ENCODE measurements at places on chromosomes 12 and 14. TPM values are rescaled to one million over a fixed set of nuclear protein-coding genes. Genes with fewer than 3 reads are reported as not detected.

DNA sequence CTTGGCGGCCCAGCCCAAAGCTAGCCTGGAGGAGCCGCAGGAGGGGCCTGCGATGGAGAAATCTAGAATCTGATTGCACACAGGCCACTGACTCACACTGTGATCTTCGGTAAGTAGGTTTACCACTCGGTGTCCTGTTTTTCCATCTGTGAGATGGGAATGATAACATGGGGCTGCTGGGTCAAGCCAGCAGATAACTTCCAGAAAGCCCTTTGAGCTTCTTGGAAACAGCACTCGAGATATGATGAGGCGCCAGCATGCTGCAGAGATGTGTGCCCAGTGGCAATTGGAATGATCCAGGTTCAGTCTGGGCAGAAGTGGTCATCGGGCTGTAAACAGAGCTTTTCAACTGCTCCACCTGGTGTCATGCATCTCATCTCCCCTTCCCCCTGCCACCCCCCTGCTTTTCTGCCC is 771.3 kb upstream of the TBX3 start:
- peaks cover 11% of the 10 kb centered on the region for H3K27me3 ChIP-seq
- no peaks in the 10 kb centered on the region for H3K36me3 ChIP-seq
- no peak for DNase-seq
- H3K4me3 ChIP-seq, result no peak overlapping the region

DNA sequence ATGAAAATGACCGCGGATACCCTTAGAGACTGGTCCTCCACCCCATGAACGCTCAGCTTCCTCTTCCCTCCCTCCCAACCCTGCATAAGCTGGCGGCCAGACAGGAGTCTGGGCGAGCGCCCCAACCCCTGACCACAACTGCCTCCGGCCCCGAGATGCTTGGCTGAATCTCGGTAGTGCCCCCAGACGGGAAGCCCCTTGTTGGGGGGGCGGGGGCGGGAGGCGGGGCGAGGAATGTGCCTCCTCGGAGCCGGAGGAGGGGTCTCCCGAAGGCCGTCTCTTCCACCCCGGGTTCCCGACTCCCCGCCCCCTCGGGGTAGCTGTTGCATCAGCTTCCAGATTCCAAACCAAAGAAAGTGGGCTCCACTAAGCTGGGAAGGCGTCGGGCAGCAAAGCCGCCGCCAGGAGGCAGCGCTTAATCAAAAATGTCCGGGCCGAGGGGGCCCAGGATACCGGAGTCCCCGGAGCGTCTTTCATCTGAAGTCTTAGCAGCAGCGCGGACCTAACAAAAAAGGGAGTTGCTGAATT is 7.1 kb upstream of the MRPL52 start:
- H3K4me1 ChIP-seq, result peaks cover 25% of the 10 kb centered on the region
- H3K27me3 ChIP-seq, result no peaks in the 10 kb centered on the region
- peak overlapping the region; percentile 8 for H3K27ac ChIP-seq
- H3K36me3 ChIP-seq, result no peaks in the 10 kb centered on the region
- peak; percentile 93 for DNase-seq

DNA sequence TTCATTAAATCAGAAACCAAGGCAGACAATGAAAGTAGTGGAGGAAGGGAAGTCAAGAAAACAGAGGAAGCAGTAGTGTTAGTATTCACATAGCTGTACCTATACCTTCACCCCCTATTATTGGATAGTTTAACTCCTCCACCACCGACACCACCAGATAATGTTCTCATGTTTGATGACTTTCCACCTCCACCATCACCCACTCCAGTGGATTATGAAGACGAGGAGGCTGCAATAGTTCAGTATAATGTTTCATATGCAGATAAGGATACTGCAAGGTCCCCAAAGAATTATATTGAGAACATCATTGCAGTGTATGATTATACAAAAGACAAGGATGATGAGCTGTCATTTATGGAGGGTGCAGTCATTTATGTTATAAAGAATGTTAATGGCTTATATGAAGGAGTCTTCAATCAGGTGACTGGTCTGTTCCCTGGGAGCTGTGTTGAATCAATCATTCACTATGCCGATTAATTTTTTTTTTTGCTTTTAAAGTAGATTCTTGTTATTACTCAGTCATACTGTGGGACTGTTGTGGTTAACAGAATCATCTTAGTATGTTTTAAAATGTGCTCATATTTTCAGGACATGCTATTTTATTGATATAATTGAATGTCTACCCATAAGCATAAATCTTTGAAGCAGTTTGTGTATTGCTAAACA is 32.2 kb upstream of the KTN1 start:
- H3K27ac ChIP-seq, result no peak overlapping the region
- H3K4me1 ChIP-seq, result peaks cover 5% of the 10 kb centered on the region

- H3K36me3 ChIP-seq, result no peaks in the 10 kb centered on the region
- H3K27ac ChIP-seq, result peak overlapping the region; percentile 41
- peak; percentile 47 for DNase-seq
- peaks cover 61% of the 10 kb centered on the region for H3K4me1 ChIP-seq
Observed at GRCh38 chr14:73752297-73752992, 38.3 kb upstream of the PNMA1 start.

DNA sequence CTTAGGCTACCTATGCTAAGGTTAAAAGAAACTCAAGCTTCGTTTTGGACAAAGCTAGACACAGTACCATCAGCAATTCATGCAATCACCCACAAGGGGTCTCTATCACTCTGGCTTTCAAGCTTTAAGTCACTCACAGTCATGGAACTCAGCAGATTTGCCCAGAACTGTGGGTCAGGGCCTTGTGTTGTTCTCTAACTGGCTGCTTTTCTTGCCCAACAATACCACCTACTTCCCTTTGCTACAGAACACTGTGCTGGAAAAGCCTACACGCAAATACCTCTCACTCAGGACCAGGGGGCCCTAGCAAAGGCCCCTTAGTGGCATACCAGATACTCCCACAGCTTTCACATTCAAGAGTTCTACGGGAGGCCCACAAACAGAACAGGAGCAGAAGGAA is 9.1 kb downstream of the NEMP1 start:
- H3K27ac ChIP-seq, result peak overlapping the region; percentile 21
- H3K27me3 ChIP-seq, result no peaks in the 10 kb centered on the region
- H3K36me3 ChIP-seq, result peaks cover 72% of the 10 kb centered on the region
- H3K4me1 ChIP-seq, result peaks cover 11% of the 10 kb centered on the region
- DNase-seq, result peak; percentile 86
- no peak overlapping the region for H3K4me3 ChIP-seq

GRCh38 chr14:91360490-91361232 is 57.0 kb downstream of the CCDC88C start:
- peak overlapping the region; percentile 73 for H3K27ac ChIP-seq
- no peaks in the 10 kb centered on the region for H3K27me3 ChIP-seq
- no peak for DNase-seq
- no peak overlapping the region for H3K4me3 ChIP-seq

DNA sequence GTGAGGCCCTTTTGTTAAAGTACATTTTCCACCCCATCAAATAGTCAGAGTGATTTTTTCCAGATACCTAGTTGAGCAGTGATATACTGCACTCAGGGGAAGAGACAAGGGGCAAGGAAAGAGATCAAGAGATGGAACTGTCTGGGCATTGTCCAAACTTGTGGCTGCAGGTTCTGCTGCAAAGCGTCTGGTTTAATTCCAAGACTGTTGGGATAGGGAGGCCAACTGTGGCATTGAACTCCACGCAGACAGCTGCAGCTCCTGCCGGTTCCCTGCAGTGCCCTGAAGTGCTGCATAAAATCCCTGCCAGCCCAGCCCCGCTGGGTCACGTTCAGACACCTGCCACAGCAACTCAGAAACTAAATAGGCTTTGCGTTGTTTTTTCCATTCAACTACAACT is 30.5 kb downstream of the RPH3A start:
- H3K4me3 ChIP-seq, result no peak overlapping the region
- H3K4me1 ChIP-seq, result peaks cover 13% of the 10 kb centered on the region
- no peaks in the 10 kb centered on the region for H3K27me3 ChIP-seq
- H3K27ac ChIP-seq, result no peak overlapping the region

DNA sequence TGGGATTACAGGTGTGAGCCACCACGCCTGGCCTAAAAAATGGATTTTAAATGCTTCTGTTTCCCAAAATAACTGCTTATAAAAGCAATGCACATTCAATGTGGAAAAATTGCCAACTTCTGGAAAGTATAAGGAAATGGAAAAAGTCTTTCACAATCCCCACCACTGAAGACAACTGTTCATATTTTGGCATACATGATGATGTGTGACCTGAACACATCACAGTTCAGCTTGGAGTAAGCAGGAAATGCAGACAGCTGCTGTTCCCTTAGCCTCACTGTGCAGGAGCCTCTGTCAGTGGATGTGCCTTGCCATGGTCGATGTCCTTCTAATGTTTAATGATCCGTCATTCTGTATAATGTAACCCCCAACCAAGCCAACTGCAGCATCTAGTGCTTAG is 5.2 kb downstream of the MTERF2 start:
- peaks cover 13% of the 10 kb centered on the region for H3K4me1 ChIP-seq
- peaks cover 11% of the 10 kb centered on the region for H3K36me3 ChIP-seq
- H3K27ac ChIP-seq, result no peak overlapping the region
- no peaks in the 10 kb centered on the region for H3K27me3 ChIP-seq

NEMP1 gene
- 68.6 TPM for total RNA-seq

ABCD2 gene
- total RNA-seq, result not detected

GRCh38 chr12:44873898-44874297 is 2.2 kb downstream of the NELL2 start:
- peak; percentile 59 for DNase-seq
- H3K4me1 ChIP-seq, result peaks cover 15% of the 10 kb centered on the region
- no peaks in the 10 kb centered on the region for H3K27me3 ChIP-seq
- peak overlapping the region; percentile 95 for H3K4me3 ChIP-seq

ASIC1 gene
- 2.7 TPM for total RNA-seq

SERPINA10 gene
- total RNA-seq, result not detected

GRCh38 chr12:4320853-4321701 is at the start of gene TIGAR:
TSS of gene TIGAR (plus strand) at chr12:4321213. CDS start at chr12:4321272, 59 bp downstream.
- peak within 1 kb of the TSS; percentile 86 for H3K27ac ChIP-seq
- no peaks in the 10 kb centered on the region for H3K27me3 ChIP-seq
- H3K4me1 ChIP-seq, result no peaks in the 10 kb centered on the region
- peak within 1 kb of the TSS; percentile 92 for H3K4me3 ChIP-seq
- H3K36me3 ChIP-seq, result no peaks in the 10 kb centered on the region

DNA sequence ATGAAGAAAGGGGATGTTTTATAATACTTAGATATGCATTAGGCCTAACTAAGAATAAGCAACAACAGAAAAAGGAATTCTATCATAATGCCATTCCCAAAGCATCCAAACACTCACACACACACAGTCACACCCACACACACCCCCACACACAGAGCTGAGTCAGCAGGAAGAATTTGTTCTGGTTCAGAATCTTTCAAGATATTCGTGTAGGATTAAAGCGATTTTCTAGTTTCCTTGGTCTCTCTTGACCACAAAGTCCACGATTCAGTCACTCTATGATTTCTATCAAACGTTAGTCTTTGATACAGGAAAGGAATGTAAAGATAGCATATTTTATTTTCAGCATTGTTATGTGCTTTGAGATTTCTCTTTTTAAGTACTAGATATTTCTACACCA is 382.6 kb upstream of the DCN start:
- H3K27me3 ChIP-seq, result no peaks in the 10 kb centered on the region
- H3K4me1 ChIP-seq, result no peaks in the 10 kb centered on the region
- no peak for DNase-seq
- no peaks in the 10 kb centered on the region for H3K36me3 ChIP-seq

DNA sequence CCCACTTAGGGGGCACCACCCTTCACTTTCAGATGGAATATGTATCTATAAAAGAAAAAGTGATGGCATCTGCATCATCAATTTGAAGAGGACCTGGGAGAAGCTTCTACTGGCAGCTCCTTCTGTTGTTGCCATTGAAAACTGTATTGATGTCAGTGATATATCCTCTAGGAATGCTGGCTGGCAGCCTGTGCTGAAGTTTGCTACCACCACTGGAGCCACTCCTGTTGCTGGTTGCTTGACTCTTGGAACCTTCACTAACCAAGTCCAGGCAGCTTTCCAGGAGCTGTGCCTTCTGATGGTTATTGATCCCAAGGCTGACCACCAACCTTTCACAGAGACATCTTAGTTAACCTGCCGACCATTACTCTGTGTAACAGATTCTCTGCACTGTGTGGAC is 44.7 kb downstream of the RIMKLB start:
- no peaks in the 10 kb centered on the region for H3K27me3 ChIP-seq
- no peak overlapping the region for H3K4me3 ChIP-seq
- no peaks in the 10 kb centered on the region for H3K36me3 ChIP-seq
- no peaks in the 10 kb centered on the region for H3K4me1 ChIP-seq

CD163 gene
- total RNA-seq, result not detected

GRCh38 chr12:55492078-55492477 is at the start of gene OR6C68:
TSS of gene OR6C68 (plus strand) at chr12:55492378. CDS start at chr12:55492378, 0 bp downstream.
- no peak within 1 kb of the TSS for H3K4me3 ChIP-seq
- DNase-seq, result no peak
- H3K27me3 ChIP-seq, result peaks cover 8% of the 10 kb centered on the region
- H3K36me3 ChIP-seq, result no peaks in the 10 kb centered on the region
- no peak within 1 kb of the TSS for H3K27ac ChIP-seq

DNA sequence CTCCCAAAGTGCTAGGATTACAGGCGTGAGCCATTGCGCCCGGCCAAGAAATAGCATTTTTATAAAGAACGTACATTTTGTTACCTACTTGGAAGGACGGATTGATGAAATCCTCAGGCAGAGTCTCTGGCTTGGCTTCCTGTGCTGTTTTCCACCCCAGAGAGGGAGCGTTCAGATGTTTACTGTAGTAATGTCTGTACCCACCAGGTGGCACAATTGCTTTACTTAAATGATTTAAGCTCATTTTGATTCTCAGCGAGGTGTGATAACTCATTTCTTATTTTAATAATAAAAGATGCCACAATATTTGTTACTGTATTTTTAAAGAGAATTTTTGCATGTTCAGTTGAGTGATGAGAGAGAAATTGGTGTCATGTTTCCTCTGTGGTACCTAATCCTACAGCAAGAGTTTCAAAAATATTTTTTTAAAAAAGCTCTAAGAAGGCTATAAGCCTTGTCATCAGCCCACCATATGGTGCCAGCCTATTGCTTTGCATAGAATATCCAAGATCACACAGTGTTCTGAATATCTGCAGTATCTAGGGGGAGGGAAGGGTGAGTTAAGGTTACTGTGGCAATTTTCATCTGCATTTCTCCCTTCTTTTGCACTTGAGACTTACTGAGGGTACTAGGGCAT is 82.6 kb upstream of the TRAF3 start:
- no peaks in the 10 kb centered on the region for H3K36me3 ChIP-seq
- H3K4me1 ChIP-seq, result peaks cover 71% of the 10 kb centered on the region
- DNase-seq, result peak; percentile 91

- peaks cover 77% of the 10 kb centered on the region for H3K27me3 ChIP-seq
- no peak overlapping the region for H3K27ac ChIP-seq
Observed at GRCh38 chr14:36221112-36221511, 44.6 kb upstream of the PTCSC3 start.

All from A673 (cell line).